Cardiac muscle cell (in vitro differentiated cells and primary cell): ENCODE measurements at places on chromosomes 11 and 22. TPM values are rescaled to one million over a fixed set of nuclear protein-coding genes. Genes with fewer than 3 reads are reported as not detected.

DNA sequence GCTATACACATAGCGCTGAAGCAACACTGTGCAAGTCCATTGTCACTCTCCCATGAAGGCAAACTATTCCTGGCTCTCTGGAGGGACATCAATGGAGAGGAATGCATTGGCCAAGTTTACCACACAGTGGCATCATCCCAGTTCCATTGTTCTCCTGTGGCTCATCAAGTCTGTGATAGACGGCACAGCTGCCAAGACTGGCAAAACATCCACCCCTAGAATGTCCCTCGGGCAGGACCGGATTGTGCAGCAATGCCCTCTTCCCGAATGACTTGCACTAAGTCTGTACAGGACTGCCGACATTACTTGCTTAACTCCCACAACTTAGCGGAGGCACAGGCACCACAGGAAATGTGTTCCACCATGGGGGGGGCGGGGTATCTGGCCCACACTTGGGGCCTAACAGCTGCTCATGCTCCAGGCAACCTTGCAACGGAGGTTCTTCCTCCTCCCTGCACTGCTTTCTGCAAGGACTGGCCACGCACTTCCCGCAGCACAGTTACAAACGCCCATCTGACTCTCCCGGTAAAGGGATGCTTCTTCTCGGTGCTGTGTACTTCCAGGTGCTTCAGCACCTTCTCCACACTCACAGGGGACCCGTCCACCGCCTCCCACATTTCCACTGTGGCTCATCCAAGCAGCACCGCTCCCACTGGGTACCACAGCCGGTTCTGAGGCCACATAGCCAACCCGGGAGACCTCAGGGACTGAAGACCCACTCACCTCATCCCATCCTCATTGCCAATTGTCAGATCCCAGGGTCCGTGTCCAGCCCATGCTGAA lies 1309.6 kb upstream of the RAG2 start:
- no peak overlapping the region for H3K27ac ChIP-seq
- no peak overlapping the region for H3K4me3 ChIP-seq
- H3K27me3 ChIP-seq = no peaks in the 10 kb centered on the region
- H3K36me3 ChIP-seq = no peaks in the 10 kb centered on the region
- no peak for DNase-seq

DNA sequence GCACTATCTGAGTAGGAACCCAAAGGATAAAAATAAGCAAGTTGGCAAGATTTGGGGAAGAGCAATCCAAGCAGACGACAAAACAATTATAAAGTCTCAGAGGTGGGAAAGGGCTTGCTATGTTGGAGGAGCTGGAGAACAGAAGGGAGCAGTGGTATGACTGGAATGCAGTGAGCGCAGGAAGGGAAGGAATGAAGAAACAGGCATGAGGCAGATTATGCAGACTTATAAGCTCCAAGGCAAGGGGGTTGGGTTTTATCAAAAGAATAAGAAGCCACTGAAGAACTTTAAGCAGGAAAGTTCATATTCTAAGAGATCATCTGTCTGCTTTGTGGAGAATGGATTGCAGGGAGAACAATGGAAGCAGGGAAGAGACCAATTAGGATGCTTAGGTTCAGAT lies 31.7 kb downstream of the PGM2L1 start:
- H3K27me3 ChIP-seq = no peaks in the 10 kb centered on the region
- no peaks in the 10 kb centered on the region for H3K36me3 ChIP-seq
- DNase-seq = peak; percentile 92
- H3K4me3 ChIP-seq = no peak overlapping the region
- H3K27ac ChIP-seq = no peak overlapping the region
- no peaks in the 10 kb centered on the region for H3K4me1 ChIP-seq

DNA sequence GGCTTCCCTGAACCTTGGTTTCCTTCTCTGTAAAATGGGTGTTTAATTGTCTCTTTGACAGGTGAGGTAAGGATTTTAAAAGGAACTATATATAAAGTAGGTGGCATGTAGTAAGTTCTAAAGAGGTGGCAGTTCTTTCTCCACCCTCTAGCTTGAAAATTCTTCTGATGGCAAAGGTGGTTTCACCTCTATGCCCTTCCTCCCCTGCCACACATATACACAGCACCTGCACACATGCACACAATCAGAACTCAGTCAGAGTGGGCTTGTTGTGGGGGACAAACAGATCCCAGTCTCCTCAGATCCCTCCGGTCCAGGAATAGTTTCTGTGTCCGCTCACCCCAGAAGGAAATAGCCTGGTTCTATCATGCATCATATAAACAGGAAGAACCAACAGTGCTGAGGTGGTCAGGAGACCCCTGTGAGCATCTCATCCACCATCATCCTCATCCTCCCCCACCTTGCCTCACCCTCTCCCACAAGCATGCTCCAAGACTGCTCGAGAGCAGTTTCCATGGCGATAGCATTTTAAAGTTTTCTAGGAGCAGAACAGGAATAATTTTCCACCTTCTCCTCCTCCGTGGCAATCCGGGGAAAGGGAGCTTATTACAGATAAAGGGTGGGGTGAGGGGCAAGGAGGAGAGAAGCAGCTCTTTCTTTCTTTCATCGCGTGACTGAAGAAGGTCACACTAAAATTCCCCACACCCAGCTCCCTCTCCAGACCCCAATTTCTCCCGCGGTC lies 123.6 kb downstream of the CHST1 start:
- no peaks in the 10 kb centered on the region for H3K36me3 ChIP-seq
- peaks cover 48% of the 10 kb centered on the region for H3K27me3 ChIP-seq
- DNase-seq = no peak
- H3K4me3 ChIP-seq = no peak overlapping the region

DNA sequence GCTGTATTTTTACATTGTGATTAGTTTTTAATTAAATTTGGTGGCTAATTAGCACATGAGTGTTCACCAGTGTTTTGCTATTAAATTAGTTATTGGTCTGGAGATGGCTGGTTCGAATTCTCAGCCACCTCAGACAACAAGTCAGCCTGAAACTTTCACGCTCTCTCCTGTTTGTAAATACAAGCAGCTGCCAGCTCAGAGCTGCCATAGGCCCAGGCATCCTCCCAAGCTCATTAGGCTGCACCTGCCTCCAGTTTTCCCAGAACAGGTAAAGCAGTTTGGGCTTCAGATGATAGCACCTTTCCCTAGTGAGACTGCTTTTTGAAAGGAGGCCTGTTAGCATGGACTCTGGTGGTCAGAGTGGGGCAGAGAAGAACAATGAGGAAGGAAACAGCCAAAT lies 156.8 kb downstream of the NAV2 start:
- H3K4me1 ChIP-seq = peaks cover 8% of the 10 kb centered on the region
- no peak overlapping the region for H3K27ac ChIP-seq
- H3K4me3 ChIP-seq = no peak overlapping the region
- no peak for DNase-seq
- H3K27me3 ChIP-seq = no peaks in the 10 kb centered on the region

DNA sequence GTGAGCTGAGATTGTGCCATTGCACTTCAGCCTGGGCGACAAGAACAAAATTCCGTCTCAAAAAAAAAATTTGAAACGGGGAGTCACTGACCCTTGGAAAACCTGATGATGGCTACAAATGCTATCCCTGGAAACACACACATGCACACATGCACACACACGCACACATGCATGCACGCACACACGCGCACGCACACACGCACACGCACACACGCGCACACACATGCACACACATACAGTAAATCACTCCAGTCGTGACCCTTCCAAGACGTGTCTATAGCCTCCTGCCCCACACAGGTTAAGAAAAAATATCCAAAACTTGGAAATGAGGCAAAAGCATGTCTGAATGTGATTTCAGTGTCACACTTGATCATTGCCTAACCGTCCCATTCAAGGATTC lies 6.7 kb upstream of the CPT1A start:
- no peak for DNase-seq
- peaks cover 65% of the 10 kb centered on the region for H3K27me3 ChIP-seq
- no peak overlapping the region for H3K27ac ChIP-seq
- no peak overlapping the region for H3K4me3 ChIP-seq
- H3K4me1 ChIP-seq = peaks cover 6% of the 10 kb centered on the region

DNA sequence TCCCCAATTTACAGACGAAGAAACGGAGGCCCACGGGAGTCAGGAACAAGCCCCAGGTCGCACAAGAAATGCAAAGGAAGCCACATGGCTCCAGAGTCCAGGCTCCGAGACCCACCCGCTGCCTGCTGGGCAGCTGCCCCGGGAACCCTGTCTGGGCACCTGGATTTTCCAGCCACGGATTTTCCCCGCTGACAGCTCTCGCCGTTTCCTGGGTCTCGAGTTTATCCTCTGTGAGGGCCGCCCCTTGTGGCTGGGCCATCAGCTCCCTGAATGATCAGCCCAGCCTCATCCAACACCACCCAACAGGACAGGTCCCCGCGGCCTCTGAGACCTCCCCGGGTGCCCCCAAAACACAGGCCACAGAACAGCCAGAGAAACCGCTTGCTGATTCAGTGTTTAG lies 189.7 kb downstream of the BRD1 start:
- H3K4me1 ChIP-seq = no peaks in the 10 kb centered on the region
- H3K27ac ChIP-seq = no peak overlapping the region
- no peak overlapping the region for H3K4me3 ChIP-seq
- no peaks in the 10 kb centered on the region for H3K27me3 ChIP-seq

GRCh38 chr11:65224930-65225278 lies 36.9 kb upstream of the POLA2 start:
- H3K36me3 ChIP-seq = no peaks in the 10 kb centered on the region
- peak; percentile 72 for DNase-seq
- H3K27ac ChIP-seq = no peak overlapping the region
- peaks cover 3% of the 10 kb centered on the region for H3K4me1 ChIP-seq

GRCh38 chr11:128964463-128964930 lies 21.8 kb upstream of the TP53AIP1 start:
- H3K27me3 ChIP-seq = no peaks in the 10 kb centered on the region
- peaks cover 3% of the 10 kb centered on the region for H3K4me1 ChIP-seq
- no peak for DNase-seq
- no peak overlapping the region for H3K4me3 ChIP-seq
- no peaks in the 10 kb centered on the region for H3K36me3 ChIP-seq
- no peak overlapping the region for H3K27ac ChIP-seq

DNA sequence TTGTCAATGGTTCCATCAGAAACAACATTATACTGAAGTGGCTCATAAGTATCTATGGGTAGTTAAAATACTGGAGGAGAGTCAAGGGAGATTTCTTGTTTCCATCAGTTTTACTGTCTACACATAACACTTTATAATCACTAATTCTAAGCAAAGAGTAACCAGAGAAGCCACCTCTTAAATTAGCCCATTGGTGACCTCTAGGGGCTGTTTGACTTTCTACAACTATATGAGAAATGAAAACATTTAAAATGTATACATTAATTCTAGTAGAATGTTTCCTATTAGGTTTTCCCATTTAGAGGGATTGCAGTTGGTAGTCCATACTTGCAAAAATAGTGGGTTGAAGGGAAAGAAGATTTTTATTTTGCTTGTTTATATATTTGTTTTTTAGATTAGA lies 504.3 kb downstream of the FAM181B start:
- H3K4me3 ChIP-seq = no peak overlapping the region
- peak; percentile 53 for DNase-seq
- peaks cover 14% of the 10 kb centered on the region for H3K27me3 ChIP-seq
- no peak overlapping the region for H3K27ac ChIP-seq
- no peaks in the 10 kb centered on the region for H3K4me1 ChIP-seq

GRCh38 chr22:48950151-48950915 lies 877.3 kb downstream of the BRD1 start:
- no peak overlapping the region for H3K27ac ChIP-seq
- no peaks in the 10 kb centered on the region for H3K4me1 ChIP-seq
- H3K4me3 ChIP-seq = no peak overlapping the region

- H3K4me1 ChIP-seq = no peaks in the 10 kb centered on the region
- no peak overlapping the region for H3K27ac ChIP-seq
- no peaks in the 10 kb centered on the region for H3K27me3 ChIP-seq
- H3K36me3 ChIP-seq = no peaks in the 10 kb centered on the region
- peak; percentile 83 for DNase-seq
Observed at GRCh38 chr11:97909614-97910399, 1110.9 kb upstream of the CNTN5 start.

DNA sequence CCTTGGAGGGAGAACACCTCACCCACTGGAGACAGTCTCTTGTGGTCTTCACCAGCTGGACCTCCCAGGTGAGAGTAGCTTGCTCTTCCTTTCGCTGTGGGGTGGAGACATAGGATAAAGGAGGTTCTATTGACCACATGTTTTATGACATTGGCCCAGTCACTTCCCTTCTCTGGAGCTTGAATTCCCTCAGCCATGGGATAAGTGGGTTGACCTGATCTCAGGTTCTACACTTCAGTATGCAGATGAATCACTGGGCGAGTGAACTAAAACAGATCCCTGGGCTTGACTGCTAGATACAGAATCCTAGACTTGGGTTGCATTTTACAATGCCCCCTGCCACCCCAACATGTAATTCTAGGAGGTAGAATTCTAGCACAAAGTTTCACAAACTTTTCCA lies 54.8 kb upstream of the PRSS23 start:
- no peak overlapping the region for H3K27ac ChIP-seq
- H3K36me3 ChIP-seq = no peaks in the 10 kb centered on the region
- H3K4me3 ChIP-seq = no peak overlapping the region
- DNase-seq = no peak
- H3K27me3 ChIP-seq = no peaks in the 10 kb centered on the region
- H3K4me1 ChIP-seq = peaks cover 6% of the 10 kb centered on the region

DNA sequence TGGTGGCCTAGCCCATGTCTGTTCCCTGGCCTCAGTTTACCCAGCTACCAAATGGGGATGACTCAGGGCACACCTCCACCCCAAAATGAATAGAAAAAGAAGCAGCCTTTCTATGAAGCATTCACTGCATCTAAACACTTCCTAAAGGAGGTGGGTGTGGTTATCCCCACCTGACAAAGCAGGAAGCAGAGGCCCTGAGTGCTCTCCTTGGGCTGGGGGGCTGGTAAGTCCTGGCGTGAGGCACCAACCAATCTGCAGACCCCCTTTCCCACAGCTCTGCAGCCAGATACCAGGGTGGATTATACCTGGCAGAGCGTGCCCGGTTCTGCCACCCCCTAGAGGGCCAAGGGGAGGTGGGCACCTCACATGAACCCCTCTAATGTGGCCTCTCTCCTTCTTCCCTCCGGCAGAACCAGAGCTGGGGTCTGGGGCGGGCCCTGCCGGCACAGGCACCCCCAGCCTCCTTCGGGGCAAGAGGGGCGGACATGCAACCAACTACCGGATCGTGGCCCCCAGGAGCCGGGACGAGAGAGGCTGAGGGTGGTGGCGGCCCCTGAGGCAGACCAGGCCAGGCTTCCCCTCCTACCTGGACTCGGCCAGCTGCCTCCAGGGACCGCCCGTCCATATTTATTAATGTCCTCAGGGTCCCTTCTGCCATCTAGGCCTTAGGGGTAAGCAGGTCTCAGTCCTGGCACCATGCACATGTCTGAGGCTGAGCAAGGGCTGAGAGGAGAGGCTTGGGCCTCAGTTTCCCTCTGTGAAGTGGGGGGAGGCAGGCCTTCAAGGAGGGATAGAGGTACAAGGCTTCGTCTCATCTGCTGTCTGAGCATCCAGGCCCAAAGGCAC lies 9.2 kb downstream of the RHBDD3 start:
- no peak overlapping the region for H3K4me3 ChIP-seq
- no peaks in the 10 kb centered on the region for H3K27me3 ChIP-seq
- no peak overlapping the region for H3K27ac ChIP-seq
- no peaks in the 10 kb centered on the region for H3K36me3 ChIP-seq
- no peak for DNase-seq
- H3K4me1 ChIP-seq = no peaks in the 10 kb centered on the region

- H3K36me3 ChIP-seq = no peaks in the 10 kb centered on the region
- H3K27ac ChIP-seq = no peak overlapping the region
- no peak for DNase-seq
- peaks cover 8% of the 10 kb centered on the region for H3K4me1 ChIP-seq
- H3K4me3 ChIP-seq = no peak overlapping the region
Observed at GRCh38 chr22:31604746-31605705, 57.0 kb downstream of the PISD start.

The FGF3 gene
- 0.77 TPM in 1 of 2 replicates, not detected in the other for total RNA-seq

The SLC22A12 gene
- total RNA-seq = not detected in 2 replicates

The MGAT3 gene
- total RNA-seq = 31.4 and 38.0 TPM in 2 replicates

The MAPK8IP2 gene
- total RNA-seq = 1.7 and 2.4 TPM in 2 replicates

The MPPED2 gene
- 19.9 and 32.5 TPM in 2 replicates for total RNA-seq

The ZNF202 gene
- total RNA-seq = 11.8 and 12.0 TPM in 2 replicates

The MYO7A gene
- total RNA-seq = 1.4 and 1.6 TPM in 2 replicates

The CDON gene
- 13.3 and 17.3 TPM in 2 replicates for total RNA-seq

The APOL5 gene
- total RNA-seq = not detected in 2 replicates

The HTR3B gene
- not detected in 2 replicates for total RNA-seq
